GM04503 (cell line): ENCODE measurements at places on chromosomes 5 and 9.

DNA sequence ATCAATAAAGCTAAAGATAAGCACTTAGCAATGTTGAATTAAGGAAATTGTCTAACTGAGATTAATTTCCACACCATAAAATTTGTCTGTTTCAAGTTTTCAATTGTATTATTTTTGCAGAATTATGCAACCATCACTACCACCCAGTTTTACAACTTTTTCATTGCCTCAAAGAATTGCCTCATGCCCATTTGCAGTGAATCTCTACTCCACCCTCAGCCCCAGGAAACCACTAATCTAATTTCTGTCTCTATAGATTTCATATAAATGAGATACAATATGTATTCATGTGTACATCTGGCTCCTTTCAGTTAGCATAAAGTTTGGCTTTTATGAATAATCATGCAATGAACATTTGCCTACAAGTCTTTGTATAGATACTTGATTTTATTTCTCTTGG is 72.9 kb downstream of the PTCD2 start:
- no peak for DNase-seq

- no peak for DNase-seq
These were observed 86.9 kb upstream of the PITX1 start for GRCh38 chr5:135120951-135121350.

DNA sequence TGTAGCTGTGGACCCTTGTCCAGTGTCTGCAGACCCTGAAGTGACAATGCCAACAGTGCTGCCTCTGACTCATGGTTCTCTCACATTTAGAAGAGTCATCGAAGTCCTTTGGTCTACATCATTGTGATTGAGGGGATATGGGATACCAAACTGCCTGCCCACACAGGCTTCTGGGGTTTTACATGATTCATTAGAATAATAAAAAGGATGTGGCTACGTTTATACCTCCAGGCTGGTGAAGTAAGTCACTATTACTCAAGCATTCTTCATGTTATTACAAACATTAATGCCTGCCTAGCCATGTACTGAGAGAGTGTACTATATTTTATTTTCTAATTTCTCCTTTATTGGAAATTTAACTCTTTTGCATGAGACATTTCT is 365.7 kb downstream of the SPATA31D1 start:
- DNase-seq = peak; percentile 36

GRCh38 chr5:154369682-154370081 is 76.1 kb upstream of the SAP30L start:
- DNase-seq = no peak

GRCh38 chr5:68344447-68345111 is 129.0 kb downstream of the PIK3R1 start:
- DNase-seq = no peak

GRCh38 chr9:130997925-130998596 is 10.9 kb upstream of the LAMC3 start:
- no peak for DNase-seq

DNA sequence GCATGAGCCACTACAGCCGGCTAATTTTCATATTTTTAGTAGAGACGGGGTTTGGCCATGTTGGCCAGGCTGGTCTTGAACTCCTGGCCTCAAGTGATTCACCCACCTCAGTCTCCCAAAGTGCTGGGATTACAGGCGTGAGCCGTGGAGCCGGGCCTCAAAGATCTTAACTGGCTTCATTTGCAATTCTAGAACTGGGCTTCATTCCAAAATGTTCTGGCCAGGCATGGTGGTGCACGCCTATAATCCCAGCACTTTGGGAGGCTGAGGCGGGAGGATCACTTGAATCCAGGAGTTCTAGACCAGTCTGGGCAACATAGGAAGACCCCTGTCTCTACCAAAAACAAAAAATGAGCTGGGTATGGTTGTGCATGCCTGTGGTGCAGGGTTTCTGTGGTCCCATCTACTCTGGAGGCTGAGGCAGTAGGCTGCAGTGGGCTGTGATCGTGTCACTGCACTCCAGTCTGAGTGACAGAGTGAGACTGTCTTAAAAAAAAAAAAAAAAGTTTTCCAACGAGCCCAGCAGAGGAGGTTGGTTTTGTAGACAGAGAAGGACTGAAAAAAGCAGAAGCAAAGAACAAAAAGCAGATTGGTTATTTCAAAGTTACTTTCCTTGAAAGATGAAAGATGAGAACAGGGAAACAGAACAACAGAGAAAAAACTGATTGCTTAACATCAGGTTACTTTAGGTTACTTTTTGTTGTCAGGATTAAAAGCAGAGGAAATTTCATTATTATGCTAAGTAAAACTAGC is 78.2 kb downstream of the ANKRD55 start:
- DNase-seq = no peak

GRCh38 chr5:115337882-115338281 is 41.4 kb upstream of the CCDC112 start:
- no peak for DNase-seq

DNA sequence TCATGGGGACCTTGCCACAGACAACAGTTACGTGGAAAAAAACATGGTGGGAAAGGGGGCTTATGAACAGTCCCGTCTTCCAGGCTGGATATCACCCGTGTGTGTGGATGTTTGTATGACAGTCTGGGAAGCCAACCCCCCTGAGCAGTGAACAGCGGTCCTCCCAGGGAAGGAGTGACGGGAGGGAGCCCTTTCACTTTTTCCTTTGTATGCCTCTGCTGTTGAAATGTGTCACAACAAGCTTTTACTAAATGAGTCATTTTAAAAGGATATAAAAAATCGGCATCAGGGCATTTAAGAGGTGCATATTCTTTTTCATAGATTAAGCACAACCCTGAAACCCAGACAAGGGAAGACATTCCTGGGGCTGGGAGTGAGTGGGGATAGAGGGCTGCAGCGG is 5.1 kb downstream of the MYMK start:
- no peak for DNase-seq

DNA sequence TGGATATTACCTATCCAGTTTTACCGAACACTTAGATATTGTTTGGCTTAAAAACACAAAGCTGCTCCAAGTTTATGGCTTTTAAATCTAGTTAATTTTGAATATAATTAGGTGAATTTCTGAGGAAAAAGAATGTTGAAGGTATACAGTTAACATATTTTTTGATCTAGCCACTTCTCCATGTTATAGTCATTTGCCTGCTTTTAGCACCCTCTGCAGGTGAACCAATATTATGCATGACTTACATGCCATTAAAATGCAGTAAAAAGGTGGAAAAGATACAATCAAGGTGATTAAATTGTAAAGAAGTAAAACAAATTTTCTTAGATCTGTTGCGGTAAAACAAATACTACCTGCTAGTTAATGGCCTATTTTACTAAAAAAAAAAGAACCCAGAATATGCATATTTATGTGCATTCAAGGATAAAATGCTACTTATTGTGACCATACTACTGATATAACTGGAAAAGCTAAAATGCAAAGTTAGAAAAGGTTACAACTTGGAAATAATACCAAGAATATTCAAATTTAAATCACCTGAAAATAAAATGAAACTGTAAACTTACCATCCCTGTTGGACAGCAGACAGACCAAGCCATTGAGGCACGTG is 132.1 kb downstream of the AP3B1 start:
- DNase-seq = no peak

DNA sequence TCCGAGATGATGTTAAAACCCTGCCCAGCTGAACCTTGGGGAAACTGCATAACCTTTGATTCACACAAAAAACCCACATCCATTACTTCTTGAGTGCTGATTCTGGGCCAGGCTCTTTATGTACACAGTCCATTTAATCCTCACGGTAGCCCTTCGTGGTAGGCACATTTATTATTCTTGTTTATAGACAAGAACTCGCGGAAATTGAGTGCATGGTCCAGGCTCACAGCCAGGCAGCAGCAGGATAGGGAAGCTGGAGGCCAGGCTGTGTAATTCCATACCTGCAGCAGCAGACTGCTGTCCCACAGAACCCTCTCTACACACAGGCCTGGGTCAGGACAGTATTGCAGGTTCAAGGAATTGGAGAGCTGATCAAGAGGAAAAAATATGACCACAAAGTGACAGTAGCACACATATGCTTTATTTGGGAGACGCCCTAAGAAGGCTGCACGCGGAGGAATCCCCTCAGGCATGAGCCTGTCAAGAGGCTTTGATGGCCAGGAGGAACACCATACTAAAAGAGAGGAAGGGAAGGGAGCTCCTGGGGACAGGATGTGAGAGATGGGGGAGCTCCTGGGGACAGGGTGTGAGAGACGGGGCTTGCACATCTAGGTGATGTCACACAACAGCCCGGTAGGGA is 28.4 kb upstream of the FAM120A start:
- no peak for DNase-seq

GRCh38 chr5:83069096-83069799 is 7.9 kb downstream of the TMEM167A start:
- no peak for DNase-seq

GRCh38 chr9:37383876-37384746 is 38.4 kb upstream of the GRHPR start:
- DNase-seq = no peak

DNA sequence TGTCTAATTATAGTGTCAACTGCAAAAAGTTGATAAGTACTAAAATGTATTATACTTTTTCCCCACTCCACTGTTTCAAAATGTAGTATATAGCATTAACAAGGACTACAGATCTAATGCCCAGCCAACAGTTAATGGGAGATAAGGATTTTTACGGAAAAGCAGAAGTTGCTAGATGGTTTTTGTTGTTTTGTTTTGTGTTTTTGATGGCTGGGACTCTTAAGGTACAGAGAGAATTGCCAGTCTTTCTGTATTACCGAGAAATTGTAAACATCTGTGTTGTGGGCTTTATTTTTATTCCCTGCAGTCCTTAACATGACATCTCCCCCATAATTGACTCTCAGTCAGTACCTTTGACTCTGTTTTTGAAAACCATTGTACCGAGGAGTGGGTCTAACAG is 44.0 kb downstream of the TRIO start:
- DNase-seq = no peak

DNA sequence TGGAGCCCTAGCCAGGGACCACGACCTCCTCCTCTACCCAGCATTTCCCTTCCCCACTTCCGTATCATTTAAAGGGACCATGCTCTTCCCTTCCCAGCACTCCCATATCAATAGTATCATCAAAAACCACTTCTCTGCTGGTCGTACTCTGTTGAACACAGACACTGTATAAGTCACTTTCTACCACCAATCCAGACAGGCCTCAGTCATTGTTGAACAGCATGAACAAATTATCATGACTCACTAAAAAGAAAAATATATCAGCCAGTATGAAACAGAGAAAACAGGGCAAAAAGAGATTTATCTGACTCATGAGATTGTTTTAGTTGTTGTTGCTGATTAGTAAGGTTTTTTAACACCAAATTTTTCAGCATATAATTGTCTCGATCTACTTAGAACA is 89.8 kb downstream of the CDKN2A start:
- no peak for DNase-seq

DNA sequence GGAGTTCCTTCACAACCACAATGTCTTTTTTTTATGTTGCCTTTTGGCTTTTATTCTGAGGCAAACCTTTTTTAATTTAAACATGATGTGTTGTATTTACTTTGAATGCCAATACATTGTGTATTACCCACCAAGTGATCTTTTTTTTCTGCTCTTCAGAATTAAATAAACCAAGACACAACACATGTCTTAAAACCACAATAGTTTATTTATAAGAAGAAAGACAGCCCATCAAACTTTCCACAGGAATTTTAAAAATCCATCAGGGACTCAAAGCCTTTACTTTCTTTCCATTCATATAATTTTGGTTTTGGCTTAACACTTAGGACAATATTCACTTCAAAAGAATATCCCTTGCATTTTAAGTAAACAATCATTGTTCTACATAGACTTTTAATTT is 321.8 kb upstream of the MEF2C start:
- DNase-seq = no peak

- no peak for DNase-seq
These were observed 70.6 kb upstream of the ANKH start for GRCh38 chr5:14942212-14942611.

DNA sequence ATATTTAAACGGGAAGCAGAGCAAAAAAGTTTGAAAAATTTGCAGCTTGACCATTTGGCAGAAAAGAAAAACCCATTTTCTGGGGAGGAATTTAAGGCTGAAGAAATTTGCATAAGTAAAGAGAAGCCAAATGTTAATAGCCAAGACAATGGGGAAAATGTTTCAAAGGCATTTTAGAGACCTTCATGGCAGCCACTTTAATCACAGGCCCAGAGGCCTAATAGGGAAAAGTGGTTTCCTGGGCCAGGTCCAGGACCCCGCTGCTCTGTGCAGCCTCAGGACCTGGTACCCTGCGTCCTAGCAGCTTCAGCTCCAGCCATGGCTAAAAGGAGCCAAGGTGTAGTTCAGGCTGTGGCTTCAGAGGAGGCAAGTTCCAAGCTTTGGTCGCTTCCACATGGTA is 507.3 kb downstream of the SLCO4C1 start:
- no peak for DNase-seq

DNA sequence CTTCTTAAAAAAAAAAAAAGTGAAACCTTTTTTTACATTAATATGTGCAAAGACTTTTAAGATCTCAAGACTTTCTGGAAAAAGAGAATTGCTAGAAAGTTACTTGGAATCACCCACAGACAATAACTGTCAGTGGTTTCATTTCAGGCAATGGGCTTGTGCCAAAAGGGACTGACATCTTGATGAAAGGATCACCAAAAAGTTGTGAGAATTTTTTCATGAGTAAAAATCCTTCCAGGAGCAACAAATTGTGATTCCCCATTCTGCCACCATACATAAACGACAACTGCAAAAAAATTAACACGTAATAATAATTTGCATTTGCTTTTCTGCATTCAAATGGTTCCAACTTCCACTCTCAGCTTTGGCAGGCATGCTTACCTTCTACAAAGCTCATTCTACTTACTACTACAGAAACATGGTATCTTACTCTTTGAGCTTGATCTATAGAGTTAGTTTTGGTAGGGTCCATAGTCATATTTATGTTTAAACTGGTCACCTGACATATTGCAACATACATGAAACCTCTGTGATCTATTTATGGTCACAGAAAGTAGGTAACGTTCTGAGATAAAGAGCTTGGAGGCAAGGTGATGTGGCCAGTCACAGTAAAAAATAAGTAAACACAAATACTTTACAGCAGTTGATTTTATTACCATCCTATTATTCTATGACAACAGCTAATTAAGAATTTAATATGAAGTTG is 3.0 kb downstream of the NREP start:
- no peak for DNase-seq

DNA sequence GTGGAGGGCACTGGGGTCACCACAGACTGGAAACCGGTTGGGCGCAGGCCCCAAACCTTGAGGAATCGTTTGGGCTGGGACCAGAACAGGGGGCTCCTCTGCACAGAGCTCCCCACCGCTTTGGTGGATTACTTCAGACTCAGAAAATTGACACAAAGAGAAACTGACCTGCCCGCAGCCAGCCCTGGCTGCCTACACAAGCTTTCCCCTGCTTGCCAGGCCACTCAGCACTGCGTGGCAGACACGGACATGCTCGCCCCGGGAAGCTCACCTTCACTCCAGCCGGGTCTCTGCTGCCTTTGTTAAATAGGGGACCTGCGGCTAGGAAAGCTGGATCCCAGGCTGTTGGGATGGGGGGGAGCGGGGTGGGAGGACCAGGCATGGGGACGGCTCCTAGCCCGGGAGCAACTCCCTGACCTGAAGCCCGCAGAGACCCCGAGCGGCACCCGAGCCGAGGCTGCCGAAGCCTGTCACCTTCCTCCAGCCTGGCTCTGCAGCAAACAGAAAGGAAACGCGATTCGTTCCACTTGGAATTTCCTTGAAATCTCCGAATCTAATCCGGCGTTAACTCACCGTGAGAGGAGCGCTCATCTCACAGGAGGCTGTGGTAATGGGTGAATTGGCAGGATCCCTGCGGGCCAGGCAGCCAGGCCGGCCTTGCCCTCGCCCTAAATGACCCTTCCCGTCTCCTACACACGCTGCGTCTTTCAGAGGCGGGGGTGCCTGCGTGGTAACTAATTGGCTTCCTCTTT is 8.8 kb downstream of the PAX5 start:
- DNase-seq = no peak

GRCh38 chr9:33924978-33925797 is 108.2 kb downstream of the UBE2R2 start:
- peak; percentile 14 for DNase-seq
